ENCODE measurements at places on chromosomes 11 and 22. TPM values are rescaled to one million over a fixed set of nuclear protein-coding genes. Genes with fewer than 3 reads are reported as not detected.

DNA sequence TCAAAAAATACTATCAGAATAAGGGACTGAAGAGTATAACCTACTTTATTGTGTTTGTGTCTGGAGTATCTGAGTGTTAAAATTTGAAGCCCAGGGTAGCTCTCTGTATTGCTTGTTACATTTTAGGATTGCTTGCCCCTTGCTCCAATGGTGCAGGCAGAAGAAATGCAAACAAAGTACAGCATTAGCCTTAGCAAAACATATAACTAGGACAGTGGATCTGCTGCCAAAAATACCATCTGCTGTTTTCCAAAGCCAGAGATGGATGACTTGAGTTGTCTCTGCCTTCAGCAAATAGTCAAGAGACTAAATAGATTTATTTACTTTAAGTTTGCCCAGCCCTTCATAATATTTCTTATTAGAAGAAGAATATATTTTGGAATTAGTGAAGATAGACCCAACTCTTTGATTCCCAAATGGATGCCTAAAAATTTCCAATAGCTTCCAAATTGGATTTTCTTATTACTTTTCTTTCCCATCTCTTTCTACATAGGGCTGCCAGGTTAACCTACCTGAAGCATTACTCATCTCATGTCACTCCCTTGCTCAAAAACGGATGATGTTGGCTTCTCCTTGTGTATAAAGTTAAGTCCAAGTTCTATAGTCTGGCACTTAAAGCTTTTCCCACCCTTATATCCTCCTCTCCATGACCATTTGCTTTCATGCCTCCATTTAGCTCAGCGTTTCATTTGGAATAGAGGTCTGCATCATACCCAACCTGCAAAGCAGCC lies 66.3 kb downstream of the LDLRAD3 start:
- DNase-seq = no peak

- no peak for DNase-seq
Observed at GRCh38 chr22:40874016-40874415, 12.1 kb upstream of the DNAJB7 start.

DNA sequence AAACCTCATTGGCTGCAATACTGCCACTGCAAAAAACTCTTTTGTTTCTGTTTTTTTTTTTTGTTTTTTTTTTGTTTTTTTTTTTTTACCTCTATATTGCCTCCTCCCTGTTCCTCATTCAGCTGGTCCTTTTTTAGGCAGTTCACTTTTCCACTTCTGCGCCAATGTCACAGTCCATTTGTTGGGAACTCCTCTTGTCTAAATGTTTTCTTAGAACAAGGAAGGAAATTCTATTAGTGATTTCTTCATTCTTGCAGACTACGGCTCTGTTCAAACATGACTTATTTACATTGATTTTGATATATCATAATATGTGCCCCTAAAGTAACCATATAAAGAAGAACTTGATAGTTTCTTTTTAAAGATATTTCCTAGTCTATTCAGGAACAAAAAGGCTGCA lies 2.9 kb downstream of the FAM118B start:
- DNase-seq = no peak

MIOX gene
- total RNA-seq = not detected

HDAC10 gene
- 23.6 TPM for total RNA-seq

DNA sequence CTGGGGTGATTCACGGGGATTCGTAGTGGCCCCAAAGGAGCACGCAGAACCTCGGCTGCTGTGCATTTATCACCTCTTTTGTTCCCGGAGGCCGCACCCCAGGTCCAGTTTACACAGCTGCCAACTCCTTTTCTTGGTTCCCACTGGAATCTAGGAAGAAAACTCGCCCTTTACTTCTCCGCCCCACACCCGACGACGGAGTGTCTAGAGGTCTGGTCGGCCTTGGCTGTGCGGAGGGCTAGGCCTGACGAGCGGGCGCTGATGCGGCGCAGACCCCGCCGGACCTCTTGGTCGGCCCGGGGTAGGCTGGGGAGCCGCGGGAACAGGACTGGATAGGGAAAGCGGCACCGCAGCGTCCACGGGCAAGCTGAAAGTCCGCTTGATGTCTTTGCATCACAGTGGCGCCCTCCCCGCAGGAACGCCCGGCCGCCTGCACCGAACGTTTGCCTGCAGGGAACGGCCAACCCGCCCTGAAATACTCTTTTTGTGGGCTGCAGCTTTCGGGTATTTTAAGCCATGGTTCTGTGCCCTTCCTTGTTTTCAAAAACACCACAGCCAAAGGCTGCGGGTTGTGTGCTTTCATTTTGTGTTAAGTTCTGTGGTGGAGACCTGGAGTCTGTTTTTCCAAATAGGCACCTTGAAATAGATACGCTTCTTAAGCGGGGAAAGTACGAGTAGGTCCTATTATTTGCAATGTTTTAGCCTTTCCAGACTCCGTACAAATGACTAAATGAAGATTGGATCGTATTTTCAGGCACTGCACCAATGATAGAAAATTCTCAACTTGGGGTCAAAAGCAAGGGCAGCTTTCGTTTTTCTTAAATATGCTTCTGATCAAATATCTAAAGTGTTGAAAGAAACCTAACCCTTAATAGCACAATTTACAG lies 829 bp upstream of the ZBED5 start:
- DNase-seq = no peak

GRCh38 chr22:50058906-50059880 lies 1.1 kb upstream of the TTLL8 start:
- DNase-seq = no peak

DNA sequence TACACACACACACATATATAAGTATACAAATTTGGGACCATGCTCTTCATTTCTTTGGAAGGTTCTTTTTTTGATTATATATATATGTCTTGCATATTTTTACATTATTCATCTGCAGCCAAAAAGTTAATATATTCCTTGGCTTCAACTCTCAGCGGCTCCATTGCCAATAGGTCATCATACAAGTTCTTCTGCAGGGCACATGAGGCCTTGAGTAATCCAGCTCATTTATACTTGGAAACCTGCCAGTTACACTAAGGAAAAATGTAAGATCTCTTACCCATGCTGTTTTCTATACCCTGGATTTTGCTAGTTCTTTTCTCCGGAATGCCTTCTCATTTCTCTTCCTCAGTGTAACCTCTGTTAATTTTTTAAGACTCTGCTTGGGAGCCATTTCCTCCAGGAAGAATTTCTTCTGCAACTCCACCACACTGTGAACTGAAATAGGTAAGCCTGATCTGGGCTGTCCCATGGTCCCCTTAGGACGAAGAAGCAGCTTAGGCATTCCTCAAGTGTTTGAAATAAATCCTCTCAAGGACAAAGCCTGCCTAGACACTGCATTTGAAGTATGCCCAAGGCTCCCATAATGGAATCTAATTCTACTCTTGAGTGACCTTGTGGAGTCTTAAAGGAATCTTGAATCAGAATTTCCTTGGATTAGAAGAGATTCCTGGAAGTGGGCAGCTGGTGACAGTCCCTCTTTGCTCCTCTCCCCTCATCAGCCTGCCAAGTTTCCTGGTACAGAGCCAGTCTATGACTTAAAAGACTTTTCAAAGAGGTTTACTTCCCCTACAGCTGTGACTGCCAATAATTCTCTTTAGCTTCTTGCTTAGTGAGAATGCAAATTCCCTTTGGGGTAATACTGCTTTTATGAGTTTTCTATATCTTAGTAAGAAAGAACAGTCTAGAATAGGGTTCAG lies 182.8 kb downstream of the C11orf87 start:
- no peak for DNase-seq

DNA sequence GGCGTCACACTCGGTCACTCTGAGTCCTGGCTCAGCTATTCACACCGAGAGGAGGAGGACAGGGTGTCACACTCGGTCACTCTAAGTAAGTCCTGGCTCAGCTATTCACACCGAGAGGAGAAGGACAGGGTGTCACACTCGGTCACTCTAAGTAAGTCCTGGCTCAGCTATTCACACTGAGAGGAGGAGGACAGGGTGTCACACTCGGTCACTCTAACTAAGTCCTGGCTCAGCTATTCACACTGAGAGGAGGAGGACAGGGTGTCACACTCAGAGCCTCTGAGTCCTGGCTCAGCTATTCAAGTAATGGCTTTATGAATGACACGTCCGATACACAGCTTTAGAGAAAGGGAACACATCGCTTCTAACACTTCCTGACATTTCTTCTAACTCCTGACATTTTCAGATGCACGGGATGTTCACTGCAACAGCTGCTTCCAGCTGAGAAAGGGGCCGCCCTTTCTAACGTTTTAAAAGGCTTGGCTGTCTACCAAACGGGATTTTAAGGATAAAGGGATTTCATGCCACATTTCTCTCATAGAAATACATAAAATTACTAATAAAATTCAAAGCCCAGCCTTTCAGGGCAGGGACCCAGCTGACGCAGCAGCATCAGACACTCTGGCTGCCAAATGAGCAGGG lies 28.1 kb downstream of the DRD4 start:
- DNase-seq = no peak

All from posterior vena cava (tissue), 2 donors.